A549 treated with Mapracorat at 1 μM for 4 hours (cell line): ENCODE measurements at places on chromosomes 4 and X. TPM values are rescaled to one million over a fixed set of nuclear protein-coding genes. Genes with fewer than 3 reads are reported as not detected.

The EREG gene
- total RNA-seq: 12.6 to 18.5 TPM (median 16.3 TPM) in 5 replicates

The SMIM10L2A gene
- 0.08 to 0.23 TPM (median 0.16 TPM) in 5 replicates for total RNA-seq

The PHOX2B gene
- total RNA-seq: not detected in 5 replicates

The GAB3 gene
- total RNA-seq: 0.37 to 1.3 TPM (median 0.67 TPM) in 5 replicates
